GM20000 (cell line): ENCODE measurements at places on chromosomes 4 and X.
A peak's percentile ranks its signal among the peaks of the same experiment; 100 is the strongest.

GRCh38 chr4:155403886-155404285 is 27.1 kb upstream of the MAP9 start:
- DNase-seq = no peak

DNA sequence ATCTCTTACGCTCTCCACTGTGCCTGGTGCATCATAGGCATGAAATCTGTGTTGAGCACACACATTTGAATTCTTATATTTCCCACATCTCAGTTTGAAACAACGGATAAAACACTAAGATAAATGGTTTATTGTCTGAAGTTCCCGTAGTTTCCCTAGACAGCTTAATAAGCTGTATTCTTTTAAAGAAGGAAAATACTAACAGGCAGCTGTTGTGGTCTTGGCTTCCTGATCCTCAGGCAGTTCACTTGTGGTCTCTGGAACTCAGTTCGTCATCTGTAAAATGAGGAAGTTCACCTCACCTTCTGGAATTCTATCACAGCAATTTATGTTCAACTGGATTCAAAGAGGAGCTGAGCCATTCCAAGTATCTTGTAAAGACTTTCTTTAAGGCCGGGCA is 1805.6 kb upstream of the TENM3 start:
- no peak for DNase-seq

- no peak for DNase-seq
Observed at GRCh38 chr4:79514621-79515329, 106.7 kb upstream of the GK2 start.

- no peak for DNase-seq
Observed at GRCh38 chr4:98448908-98449307, 187.7 kb downstream of the RAP1GDS1 start.

DNA sequence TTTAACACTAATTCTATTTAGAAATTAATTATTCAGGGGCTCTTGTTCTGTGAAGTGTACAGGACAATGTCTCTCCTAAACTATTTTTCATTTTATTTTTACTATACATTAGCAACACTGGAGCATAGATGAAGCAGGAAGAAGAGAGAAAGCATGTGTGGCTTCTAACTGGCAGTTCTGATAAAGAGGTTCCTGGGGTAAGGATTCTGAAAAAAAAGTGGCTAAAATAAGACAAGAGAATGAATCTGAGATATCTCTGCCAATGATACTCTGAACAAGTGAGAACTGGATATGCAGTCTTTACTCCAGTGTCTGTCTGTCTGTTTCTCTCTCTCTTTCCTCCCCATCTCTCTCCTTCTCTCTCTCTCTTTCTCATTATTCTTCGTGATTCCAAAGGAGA is 125.9 kb downstream of the MAML3 start:
- DNase-seq = no peak

GRCh38 chrX:154531626-154532025 is 15.0 kb downstream of the G6PD start:
- DNase-seq = no peak

DNA sequence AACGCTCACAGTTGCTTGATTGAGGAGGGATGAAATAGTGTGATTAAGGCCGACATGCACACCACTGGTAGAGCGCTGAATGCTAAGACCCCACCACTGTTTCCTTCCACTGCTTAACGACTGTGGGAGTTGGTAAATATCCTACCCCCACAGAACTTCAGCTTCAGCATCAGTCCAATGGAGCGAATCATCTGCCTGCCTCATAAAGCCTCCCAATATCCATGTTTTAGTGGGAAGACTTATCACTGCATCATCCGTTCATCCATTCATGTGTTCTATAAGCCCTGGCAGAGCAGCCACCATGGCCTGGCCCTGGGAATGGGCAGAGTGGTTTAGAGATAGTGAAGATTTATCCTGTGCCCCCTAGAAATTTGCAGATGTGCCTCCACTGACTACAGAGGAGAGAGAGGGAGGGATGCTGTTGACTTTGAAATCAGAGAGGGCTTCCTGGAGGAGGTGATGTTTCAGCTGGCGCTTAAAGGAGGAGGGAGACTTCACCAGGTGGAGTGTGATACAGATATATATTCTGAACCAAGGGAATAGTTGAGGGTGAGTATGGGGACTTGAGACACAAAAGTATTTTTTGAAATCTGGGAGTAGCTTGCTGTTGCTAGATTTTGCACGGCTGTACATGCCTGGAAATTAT is 71.9 kb upstream of the STX18 start:
- no peak for DNase-seq

DNA sequence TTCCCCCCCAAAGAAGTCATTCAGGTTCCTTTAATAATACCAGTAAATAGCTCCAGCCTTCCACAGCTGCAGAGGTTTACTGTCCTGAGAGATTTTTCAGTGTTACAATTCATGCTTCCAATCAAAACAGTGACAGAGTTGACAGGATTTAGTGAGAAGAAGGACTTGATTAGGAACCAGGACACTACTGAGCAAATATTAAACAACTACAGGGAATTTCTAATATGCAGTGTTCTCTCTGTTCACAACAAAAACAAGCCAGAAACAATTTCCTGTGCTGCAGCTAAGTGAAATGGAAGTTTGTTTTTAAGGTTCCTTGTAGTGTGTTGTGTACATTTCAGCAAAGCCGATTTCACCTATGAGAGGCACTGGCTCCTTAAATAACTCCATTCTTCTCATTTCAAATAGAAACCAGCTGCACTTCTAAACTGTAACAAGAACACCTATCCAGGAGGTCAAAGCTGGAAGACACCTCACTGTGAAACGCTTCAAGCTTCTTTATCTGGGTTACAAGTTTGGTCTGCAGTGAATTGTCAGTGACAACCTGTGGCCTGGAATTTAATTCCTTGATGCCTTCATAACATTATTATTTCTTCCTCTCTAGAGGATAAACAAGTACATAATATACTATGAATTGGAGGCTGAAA is 149.3 kb downstream of the RASL11B start:
- DNase-seq = no peak

- no peak for DNase-seq
Observed at GRCh38 chr4:138259824-138260223, 17.7 kb upstream of the SLC7A11 start.

DNA sequence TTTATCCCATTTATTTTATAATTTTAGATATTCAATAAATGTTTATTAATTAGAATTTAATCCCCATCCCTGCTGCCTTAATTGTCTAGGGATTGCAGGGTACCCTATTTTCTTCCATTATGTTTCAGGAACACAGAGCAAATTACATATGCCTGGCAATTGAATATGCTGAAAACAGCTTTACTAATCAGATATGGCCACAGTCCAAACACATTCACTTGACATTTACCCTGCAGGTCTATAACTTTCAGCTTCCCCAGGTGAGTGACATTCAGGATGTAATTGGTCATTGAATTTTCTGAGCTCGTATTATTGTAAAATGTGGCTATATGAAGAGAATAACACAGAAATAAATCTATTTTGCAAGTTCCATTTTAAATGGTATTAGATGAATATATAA is 218.7 kb upstream of the NDST4 start:
- no peak for DNase-seq

- DNase-seq = no peak
Observed at GRCh38 chrX:154038656-154039055, 19.0 kb upstream of the IRAK1 start.

DNA sequence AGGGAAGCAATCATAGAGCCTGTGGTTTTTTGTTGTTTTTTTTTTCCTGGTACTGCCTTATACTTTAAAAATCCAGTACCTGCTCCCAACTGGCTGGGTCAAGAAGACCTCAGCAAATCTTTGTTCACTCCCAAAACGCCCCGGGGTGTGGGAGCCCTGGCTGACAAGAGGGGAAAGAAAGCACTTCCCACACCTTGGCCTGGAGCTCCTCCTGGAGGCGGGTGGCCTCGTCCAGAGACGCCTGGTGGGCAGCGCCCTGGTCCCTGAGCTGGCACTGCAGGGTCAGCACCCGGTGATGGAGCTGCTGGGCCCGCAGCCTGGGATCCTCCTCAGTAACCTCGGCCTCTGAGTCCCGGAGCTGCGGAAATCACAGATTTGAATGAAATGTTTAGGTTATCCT is 38.2 kb downstream of the C4orf50 start:
- no peak for DNase-seq

DNA sequence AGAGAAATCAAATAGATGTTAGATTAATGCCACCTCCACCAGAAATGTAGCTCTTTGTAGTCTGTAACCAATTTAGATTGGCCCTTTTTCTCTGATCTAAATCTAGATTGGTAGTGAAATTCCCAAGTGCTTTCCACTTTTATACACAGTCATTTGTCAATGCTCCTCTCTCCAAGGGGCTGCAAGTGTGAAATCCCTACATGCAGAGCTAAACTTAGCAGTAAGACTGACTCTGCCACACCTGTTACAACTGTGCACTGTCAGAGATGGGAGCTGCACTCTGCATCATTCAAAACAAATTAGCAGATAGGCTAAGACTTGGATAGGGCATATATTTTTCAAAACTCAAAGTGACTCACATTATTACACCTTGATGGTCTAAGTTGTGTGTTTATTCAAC is 9.1 kb downstream of the SERTM2 start:
- no peak for DNase-seq

DNA sequence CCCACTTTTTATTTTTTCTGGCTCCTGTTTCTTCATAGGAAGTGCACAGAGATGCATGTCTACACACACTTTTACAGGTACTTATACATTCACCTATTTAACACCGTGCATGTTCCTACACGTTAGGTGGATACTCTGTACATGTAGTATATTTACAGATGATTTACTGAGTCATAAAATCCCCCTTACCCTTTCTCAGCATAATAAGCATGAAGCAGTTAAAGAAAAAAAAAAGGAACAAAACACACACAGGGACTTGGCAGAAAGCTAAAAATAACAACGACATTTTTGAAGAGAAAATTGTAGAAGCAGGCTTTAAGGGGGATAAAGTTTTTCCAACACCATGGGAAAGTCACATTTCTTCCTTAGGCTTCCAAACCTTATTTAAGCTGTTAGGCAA is 96.4 kb upstream of the IQCM start:
- no peak for DNase-seq

DNA sequence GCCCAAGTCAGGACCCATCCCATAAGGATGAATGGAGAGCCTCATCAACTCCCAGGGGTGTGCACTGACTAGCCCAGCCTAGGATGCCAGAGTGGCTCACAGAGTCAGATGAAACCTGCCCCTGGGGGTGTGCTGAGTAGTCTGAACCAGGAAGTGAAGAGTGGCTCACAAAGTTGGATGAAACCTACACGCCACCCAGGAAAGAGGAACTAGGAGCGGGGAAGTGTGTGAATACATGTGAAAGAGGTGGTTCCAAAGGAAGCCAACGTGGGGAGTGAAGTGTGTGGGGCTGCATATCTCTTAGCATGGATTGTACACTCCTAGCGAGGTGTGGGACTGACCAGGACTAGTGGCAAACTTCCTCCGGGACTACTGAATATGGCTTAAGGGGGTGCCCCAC is 902.1 kb upstream of the NDST4 start:
- DNase-seq = no peak

DNA sequence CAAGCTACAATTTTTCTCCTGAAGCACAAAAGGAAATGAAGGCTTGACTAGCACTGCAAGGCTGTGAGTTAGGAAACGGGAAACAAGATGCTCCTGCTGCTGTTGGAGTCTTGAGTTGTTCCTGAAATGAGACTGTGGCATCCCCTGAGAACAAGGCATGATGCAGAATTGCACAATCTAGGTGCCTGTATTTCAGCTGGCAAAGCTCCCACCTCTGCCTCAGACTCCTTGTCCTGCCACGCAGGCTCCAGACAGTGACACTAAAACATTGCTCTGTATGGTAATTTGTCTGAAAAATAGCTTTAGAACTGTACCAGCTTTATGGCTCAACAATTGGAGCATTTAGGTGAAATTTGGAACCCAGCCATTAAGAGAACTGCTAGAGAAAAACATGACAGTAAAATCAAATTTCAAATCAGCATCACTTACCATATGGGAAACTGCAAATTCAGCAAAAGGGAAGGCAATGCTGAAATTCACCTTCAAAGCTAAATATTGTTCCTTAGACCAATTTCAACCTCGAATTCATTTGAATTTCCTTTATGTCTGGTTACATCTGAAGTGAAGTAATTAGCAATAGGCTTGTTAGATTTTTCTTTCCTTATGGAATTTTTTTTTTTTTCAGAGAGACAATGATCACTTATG is 103.4 kb downstream of the MFAP3L start:
- no peak for DNase-seq

- no peak for DNase-seq
Observed at GRCh38 chr4:47741200-47741599, 96.7 kb downstream of the CORIN start.

GRCh38 chr4:48173056-48173991 is 39.3 kb upstream of the TXK start:
- no peak for DNase-seq

DNA sequence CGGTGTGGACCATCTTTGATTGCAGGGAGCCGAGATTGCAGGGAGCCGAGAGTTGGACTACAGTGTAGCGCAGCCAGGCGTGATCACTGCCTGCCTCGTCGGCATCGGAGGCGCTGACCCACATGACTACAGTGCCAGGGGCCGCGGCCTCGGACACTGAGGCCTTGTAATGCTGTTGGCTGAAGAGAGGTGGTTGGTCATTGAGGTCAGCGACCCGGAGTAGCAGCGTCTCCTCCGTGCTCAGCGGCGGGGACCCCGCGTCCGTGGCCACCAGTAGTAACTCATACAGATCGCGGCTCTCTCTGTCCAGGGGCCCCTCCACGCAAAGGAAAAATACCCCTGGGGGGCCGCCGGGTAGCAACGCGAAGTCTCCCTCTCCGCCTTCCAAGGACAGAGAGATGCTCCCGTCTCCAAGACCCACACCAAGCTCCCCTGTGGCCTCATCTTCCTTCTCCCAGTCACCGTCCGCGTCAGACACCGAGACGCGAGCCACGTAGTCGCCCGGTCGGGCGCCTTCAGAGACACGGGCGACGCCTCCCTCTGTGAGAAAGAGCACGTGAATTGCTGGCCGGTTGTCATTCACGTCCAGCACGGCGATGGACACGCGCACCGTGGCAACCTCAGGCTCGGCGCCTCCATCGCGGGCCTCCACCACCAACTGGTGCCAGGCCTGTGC is 1.9 kb downstream of the DCHS2 start:
- no peak for DNase-seq

- DNase-seq = no peak
Observed at GRCh38 chrX:84956304-84956703, 47.4 kb upstream of the APOOL start.

GRCh38 chr4:161555689-161556660 is 607.8 kb downstream of the FSTL5 start:
- DNase-seq = peak; percentile 13

- no peak for DNase-seq
Observed at GRCh38 chrX:68261060-68261672, 172.1 kb downstream of the OPHN1 start.

GRCh38 chr4:26321373-26322221 is 783 bp downstream of the RBPJ start:
- DNase-seq = peak; percentile 29

DNA sequence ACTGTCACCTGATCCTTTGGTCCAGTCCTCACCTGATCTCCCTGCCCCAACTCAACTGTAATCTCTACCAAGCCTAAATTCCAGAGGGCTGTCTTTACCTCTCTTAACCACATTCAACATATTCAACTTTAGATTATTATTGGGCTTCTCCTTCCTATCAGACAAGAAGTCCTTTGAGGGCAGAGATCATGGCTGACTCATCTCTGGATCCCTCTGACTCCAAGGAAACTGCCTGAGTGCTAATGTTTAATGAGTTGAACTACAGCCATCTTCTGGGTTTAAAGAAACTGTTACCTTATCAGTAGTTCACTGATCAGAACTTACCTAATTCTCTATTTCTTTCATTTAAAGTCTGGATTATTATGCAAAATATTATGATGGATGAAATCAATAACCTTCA is 135.7 kb downstream of the GPC3 start:
- DNase-seq = no peak

- no peak for DNase-seq
Observed at GRCh38 chrX:67939270-67939669, 395.4 kb downstream of the AR start.
